Hematopoietic multipotent progenitor cell (in vitro differentiated cells): ENCODE measurements at places on chromosomes 16 and 17.

GRCh38 chr17:39617100-39617445 lies 9.4 kb upstream of the NEUROD2 start:
- no peak for DNase-seq

- no peak for DNase-seq
Measured at GRCh38 chr17:72416905-72417304, 296.1 kb downstream of the SOX9 start.

DNA sequence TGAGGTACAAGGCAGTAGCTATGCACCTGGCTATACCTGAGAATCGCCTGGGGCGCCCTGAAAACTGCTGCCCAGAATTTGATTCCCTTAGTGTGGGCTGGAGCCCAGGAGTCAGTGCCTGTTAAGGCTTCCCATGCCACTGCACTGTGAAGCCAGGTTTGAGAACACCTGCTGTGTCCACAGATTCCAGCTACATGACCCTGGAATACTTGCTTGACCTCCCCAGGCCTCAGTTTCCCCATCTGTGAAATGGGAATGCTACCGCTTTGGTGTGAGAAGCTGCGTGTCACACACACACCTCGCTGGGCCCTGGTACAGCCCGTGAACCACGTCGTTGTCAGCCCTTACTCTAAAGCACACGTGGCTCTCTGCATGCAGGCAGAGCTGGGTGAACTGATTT lies 271.0 kb downstream of the C16orf95 start:
- no peak for DNase-seq

DNA sequence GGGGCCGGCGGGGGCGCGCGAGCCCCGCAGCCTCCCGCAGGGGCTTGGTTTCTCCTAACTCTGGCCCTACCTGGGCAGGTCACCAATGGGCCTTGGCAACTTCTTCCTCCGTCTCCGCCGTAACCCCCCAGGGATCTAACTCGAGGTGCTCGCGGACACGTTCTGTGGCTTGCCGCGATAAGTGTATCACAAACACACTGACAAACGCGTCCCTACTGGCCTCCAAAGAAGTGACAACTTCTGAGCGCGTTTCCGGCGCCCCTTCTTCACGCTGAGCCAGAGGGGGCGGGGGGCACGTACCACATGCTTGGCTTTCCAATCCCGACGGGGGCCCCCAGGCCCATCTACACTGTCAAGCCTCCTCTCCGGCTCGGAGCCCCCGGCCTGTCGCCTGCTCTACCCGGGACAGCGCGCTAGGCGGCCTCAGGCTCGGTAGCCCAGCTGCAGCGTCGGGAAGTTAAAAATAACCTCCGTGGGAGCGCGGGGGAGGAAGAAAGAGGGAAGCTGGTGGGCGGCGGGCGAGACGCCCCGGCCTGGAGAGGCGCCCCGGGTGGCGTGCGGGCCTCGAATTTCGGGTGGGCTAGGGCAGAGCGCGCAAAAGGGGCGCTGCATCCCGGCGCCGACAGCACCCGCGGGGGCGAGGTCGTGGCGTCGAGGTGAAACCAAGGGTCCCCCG lies 725 bp upstream of the SPHK1 start:
- DNase-seq = peak; percentile 67

DNA sequence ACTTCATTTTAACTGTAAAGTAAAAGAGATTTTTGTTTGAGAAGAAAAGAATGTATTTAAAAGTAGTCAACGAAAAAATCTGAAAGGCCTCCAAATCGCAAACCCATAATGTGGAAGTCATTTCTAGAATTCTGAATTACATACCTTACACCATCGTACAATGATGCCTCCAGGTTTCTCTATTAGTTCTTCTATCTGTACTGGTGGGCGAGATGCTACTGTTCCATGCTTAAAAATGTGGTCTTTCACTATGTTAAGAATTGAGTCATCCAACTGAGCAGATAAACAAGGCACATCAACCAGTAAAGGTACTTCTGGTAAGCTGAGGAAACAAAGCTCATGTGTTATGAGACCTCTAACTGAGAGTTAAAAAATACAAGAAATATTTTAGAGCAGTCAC lies 28.5 kb downstream of the CRLF3 start:
- no peak for DNase-seq

DNA sequence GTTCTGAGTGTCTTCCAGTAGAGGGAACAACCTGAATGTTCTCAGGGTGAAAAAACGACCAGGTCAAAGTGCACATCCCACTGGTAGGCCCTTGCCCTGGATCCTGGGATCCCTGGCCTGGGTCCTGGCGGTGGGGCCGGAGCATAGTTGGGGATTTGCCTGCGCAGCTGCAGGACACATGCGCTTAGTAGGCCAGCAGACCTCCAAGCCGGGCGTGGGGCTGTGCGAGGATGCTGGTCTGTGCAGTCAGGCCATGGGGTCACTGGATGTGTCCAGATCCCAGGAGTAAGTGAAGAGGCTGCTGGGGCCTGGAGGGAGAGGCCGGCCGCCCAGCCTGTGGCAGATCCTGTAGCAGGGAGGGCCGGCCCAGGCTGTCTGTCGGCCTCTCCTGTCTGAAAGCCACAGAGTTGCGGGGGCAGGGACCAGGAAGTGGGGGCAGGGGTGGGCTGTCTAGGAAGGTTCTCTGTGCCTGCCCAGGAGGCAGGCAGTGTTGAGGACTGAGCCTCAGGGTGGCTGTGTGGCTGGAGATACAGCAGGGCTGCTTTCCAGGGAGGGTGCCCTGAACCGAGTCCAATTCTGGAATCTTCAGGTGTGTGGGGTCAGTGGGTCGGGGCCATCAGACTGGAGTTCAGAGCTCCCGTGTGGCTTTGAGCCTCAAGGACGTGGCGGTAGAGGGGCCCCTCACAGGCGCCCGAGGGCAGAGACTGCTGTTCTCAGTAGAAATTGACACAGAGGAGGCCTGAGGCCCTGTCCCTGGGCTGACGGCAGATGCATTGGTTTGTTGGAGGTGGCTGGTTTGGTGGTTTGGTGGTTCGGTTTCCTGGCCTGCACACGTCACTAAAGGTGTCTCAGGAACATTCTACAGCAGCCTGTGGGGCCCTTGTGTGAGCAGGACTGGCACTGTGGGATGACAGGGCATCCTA lies 17.2 kb upstream of the NUDT16L1 start:
- DNase-seq = no peak

DNA sequence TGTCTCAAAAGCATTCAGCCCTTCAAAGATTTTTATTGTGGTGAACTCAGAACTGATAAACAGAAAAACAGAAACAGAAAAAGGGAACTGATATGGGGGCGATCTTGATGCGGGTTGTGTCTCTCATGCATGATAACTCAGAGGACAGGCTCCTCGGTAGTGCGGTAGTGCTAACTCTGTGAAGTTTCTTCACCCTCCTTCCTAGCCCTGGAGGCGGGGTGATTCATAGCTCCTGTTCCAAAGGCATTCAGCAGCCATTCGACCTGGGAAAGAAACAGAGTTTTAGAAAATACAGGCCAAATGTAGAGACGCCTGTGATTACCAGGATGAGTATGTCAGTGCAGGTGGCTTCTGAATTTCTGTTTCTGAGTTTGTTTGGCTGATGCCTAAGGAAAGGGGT lies 5.5 kb upstream of the MAF start:
- no peak for DNase-seq

DNA sequence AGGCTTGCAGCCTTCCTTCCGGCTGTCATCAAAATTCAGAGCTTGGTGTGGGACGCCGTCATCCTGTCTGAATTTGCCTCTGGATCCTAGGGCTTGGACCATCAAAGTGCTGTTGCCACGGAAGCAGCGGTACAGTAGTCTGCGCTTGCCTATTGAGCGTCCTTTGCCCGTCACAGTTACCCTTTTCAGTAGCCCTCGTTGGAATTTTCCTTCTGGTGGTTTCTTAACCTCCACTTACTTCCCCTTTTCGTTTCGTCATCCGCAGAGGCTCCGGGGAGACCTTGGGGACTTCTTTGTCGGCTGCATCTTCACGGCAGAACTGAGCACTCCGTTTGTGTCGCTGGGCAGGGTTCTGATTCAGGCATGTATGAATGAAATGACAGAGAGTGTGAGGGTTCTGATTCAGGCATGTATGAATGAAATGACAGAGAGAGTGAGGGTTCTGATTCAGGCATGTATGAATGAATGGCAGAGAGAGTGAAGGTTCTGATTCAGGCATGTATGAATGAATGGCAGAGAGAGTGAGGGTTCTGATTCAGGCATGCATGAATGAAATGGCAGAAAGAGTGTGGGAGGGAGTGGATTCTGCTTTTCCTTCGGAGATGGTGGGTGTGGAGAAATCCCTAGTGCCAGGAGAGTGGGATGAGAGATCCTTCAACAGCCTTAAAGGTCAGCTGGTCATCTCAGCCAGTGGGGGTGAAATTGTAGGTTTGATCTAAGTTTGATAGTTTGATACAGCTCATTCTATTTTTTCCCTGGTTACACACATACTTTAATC lies 8.0 kb downstream of the TLCD3A start:
- no peak for DNase-seq

- DNase-seq = no peak
Measured at GRCh38 chr17:17170346-17170985, 35.7 kb downstream of the PLD6 start.

- peak; percentile 62 for DNase-seq
Measured at GRCh38 chr16:49754495-49755312, 101.2 kb downstream of the ZNF423 start.

DNA sequence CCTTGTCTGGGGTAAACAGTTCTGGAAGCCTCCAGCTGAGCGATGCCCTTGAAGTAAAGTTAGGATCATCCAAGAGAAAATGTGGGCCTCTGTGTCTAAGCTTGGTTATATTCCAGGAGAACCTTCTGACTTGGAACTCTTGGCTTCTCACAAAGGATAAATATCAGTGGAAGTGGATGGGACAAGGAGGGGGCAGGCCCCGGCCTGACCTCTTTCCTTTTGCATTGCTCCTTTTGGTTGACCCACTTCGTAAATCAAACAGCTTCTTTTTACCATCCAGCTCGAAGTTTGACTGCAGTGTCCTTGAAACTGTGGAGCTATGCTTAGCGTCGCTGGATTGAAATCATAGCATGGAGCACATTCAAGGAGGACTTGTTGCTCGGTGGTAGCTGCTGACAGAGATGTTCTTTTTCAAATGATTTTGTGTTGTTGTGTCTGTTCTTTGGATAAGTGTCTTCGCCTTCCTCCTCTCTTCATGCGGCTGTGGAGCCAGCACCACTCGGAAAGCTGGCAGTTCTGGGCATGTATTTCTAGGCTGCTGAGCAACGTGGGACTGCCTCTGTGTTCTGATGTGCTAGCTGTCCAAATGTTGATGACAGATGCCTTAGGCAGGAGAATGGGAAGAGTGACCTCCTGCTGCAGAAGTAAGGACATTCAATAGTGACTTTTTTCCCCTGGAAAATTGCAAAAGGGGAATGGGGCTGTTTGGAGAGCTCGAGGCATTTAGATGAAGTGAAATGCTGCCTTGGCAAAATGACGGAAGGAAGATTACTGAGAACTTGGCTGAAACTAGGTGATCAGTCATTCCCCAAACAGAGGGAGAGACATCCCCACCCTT lies 4.5 kb downstream of the MINK1 start:
- no peak for DNase-seq

- no peak for DNase-seq
Measured at GRCh38 chr17:76147211-76148014, 6.4 kb upstream of the FOXJ1 start.

DNA sequence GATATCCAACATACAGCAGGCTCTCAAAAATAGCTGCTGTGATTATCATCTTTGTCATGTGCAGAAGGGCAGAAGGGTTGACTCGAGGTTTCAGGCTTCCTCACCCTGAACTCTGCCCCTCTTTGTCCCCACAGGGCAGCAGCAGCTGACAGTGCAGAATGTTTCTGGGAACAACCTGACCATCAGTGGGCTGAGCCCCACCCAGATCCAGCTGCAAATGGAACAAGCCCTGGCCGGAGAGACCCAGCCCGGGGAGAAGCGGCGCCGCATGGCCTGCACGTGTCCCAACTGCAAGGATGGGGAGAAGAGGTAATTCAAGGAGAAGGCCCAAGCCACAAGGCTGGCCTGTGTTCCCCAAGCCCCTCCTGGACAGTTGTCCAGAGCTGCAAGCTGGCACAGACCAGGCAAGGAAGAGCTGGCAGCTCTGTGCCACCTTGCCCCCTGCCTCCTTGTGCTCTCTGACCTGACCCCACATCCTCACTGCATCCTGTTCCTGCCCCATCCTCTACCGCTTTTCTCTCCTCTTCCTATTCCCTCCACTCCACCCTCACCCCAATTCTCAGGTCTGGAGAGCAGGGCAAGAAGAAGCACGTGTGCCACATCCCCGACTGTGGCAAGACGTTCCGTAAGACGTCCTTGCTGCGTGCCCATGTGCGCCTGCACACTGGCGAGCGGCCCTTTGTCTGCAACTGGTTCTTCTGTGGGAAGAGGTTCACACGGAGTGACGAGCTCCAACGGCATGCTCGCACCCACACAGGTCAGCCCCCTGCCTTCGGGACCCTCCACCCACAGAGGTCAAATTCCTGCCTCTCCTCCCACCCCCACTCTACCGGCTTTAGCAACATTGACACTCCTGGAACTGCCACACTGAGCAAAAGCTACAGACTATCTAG lies 16.3 kb upstream of the PNPO start:
- DNase-seq = no peak

GRCh38 chr17:78241277-78242023 lies 10.0 kb downstream of the TMEM235 start:
- no peak for DNase-seq

DNA sequence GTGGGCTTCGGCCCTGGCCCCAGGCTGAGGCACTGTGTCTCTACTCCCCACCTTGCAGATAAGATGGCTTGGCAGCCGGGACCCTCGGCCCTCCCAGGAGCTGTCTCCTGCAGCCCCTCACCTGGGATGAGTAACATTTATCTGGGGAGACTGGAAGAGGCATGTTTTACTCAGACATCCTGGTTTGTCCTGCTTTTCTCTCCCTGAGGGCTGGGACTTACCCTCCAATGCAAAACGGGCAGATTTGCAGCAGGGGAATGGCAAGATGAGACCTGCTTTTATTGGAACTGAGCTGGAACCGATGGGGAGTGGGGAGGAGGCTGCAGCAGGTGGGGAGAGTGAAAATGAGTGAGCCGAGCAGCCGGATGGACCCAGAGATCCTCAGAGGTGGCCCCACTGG lies 27.3 kb upstream of the UBE2G1 start:
- DNase-seq = no peak

DNA sequence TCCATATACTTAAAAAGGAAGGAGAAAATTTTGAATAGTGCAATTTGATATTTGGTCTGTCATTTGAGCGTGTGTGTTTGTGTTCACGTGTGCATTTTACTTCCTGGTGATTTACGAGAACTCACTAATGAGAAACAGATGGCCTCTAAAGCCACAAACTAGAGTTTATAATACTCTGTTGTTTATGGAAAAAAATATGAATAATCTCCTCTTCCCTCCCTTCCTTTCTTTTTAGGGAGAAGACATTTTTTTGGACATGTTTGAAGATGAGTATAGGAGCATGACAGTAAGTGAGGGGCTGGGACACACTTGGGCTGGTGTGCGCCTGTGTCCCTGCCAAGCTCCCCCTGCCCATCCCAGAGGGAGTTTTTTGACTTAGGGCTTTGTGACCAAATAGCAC lies 102.7 kb downstream of the CLEC16A start:
- DNase-seq = no peak

- peak; percentile 80 for DNase-seq
Measured at GRCh38 chr17:73311781-73312641, at the start of gene CDC42EP4. TSS of gene CDC42EP4 (minus strand) at chr17:73312001. CDS start at chr17:73286500, 25,501 bp downstream.
